ENCODE measurements at places on chromosomes 12 and 14.

DNA sequence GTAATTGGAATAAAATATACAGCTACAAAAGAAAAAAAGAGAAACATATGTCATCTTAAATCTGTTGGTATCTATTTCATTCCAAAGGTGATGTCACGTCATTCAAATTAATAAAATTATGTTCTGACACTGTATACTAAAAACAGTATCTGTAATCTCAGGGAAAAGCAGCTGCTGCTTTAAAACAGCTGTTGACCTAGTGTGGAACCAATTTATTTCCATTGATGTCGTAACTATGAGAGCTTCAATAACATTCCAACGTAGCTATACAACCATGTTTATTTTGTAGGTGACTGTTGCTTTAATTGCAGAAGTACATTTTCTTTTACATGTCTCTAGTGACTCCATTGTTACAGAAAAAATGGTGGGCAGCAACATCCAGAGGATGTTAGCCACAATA is 571.7 kb downstream of the RPS29 start:
- DNase-seq, result no peak

- no peak for DNase-seq
Observed at GRCh38 chr14:24130380-24130716, at the start of gene FITM1. Gene FITM1 (plus strand): TSS chr14:24130659. CDS start chr14:24131564, 905 bp downstream.

DNA sequence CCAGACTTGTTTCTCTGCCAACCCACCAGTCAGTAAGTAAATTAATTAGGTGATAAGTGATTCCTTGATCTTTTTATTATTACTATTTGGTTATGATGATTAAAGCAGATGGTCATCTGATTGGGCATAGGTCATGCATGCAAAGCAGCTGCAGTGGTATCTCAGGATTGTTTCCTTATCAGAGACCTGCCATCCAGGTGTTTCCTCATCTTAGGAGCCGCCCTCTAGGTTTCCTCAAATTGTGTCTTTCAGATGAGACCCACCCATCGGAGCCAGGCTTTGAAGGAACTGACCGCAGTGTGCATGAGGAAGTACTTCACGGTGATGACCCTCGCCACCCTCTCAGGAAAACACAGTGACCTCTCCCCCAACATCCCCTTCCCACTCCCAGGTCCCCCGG is 63.3 kb downstream of the ZFP36L1 start:
- DNase-seq, result no peak

DNA sequence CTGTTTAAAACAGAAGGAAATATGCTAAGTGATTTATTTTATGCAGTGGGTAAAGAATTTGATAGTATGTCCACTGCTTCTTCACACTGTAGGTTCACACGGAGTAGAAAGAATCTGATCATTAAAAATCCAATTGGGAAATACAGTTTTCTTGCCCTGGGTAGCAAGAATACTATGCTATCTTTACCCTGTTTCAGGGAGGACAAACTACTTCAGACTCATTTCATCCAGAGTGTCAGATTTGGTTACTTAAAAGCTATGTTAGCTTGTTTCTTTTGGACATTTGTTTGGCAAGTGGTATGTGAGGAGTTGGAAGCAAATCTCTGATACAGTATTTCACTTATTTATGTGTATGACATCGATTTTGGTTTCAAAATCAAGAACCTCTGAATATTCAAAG is 4.3 kb downstream of the FRS2 start:
- no peak for DNase-seq

GRCh38 chr14:34363733-34364134 is 98.3 kb downstream of the SPTSSA start:
- DNase-seq, result no peak

DNA sequence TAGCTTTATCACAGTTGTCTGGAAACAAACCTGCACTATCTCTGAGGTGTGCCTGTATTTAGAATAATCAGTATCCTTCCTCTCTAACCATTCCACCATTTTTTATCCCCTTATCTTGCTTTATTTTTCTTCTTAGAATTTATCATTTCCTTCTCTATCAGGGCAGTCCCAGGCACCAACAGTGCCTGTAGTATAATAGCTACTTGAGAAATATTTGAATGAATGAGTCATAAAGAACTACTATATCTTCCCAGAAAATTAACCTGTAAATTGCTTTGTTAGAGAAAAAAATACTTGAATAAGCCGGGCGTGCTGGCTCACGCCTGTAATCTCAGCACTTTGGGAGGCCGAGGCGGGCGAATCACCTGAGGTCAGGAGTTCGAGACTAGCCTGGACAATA is 21.2 kb upstream of the FOXJ2 start:
- DNase-seq, result no peak

DNA sequence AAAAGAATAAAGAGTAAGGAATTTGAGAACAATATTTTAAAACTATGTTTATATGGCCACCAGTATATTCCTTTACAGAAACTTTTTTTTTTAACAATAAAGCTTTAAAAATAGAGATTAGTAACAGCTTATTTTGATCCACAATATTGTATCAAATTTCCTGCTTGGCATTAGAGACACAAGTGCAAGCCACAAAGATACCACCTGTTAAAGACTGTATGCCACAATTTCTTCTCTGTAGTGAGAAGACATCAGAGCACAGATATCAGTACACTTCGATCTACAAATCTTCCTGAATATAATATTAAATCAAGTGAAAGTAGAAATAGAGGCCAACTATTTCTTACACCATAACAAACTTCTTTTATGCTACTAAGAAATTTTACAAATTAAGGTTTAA is 68.0 kb downstream of the GALNT4 start:
- no peak for DNase-seq

DNA sequence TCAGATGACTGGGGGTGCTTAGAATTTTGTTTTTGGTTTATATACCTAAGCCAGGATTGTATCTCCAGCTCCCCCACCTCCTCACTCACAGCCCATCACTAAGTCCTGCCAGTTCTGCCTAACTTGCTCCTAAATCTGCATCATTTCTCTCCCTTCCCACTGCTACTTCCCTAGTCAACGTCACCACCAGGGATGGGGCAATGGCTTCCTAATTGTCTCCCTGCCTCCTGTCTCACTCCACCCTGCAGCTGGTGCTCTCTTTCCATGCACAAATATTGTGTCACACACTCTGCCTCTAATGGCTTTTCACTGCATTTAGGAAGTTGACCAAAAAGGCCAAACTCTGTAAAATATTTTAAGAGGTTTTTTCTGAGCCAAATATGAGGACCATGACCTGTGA is 11.5 kb downstream of the OAS2 start:
- DNase-seq, result no peak

- no peak for DNase-seq
Observed at GRCh38 chr12:19191563-19191962, 62.0 kb downstream of the PLEKHA5 start.

- DNase-seq, result no peak
Observed at GRCh38 chr12:58966939-58967338, 46.6 kb upstream of the LRIG3 start.

- no peak for DNase-seq
Observed at GRCh38 chr12:5438671-5439200, 6.8 kb downstream of the NTF3 start.

DNA sequence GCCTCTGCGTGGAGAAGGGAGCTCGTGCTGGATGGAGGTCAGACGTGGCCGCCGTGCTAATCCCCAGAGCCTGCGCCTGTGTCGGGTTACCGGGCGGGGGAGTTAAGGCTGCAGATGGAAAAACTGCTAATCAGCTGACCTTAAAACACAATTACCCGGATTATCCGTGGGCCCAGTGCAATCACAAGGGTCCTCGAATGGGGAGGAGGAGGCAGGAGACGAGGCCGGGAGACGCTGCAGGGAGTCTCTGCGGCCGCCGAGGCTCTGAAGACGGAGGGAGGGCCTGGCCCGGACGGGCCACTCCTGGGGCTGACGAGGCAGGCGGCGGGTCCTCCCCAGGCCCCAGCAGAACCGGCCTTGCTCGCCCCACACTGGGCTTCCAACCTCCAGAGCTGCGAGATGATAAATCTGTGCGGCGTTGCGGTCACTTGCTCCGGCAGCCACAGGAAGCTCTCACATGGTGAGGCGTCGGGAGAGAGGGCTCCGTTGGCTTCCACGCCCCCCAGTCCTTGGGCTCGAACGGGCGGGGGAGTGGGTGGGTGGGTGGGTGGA is 32.9 kb upstream of the FBRSL1 start:
- DNase-seq, result no peak

DNA sequence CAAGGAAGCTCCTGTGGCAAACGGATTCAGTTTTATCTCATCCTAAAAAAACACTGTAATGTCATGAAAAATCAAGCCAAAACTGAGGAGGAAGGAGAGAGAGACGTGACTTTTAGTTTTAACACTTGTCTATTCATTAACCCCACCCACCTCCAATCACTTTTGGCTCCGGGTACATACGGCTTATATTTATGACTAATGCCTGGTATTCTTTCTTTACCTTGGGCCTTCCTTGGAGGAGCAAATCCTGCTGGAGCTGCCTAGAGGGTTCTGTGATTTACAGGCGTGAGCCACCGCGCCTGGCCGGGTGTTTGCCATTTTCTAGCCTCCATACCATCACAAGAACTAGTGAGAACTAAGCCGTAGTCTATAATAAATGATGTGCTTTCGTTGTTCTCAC is 60.8 kb upstream of the RTRAF start:
- no peak for DNase-seq

- DNase-seq, result no peak
Observed at GRCh38 chr12:56676851-56677580, 11.1 kb downstream of the PTGES3 start.

DNA sequence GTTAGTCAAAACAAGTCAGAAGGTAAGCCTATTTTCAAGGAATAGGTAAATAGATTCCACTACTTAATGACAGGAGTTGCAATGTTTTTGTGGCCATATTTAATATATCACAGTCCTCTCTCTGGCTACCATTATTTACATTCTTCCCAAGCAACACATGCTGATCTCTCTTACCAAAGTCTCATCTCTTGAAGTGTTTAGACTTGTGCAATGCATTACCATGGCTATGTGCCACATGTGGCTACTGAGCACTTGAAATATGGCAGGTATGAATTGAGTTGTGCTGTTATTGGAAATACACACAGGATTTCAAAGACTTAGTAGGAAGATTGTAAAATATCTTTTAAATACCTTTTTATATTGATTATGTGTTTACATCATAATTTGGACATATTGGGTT is 262.4 kb upstream of the PDE3A start:
- no peak for DNase-seq

- no peak for DNase-seq
Observed at GRCh38 chr14:91409928-91410718, 7.5 kb downstream of the CCDC88C start.

GRCh38 chr14:81831128-81831820 is 297.6 kb upstream of the SEL1L start:
- DNase-seq, result no peak

DNA sequence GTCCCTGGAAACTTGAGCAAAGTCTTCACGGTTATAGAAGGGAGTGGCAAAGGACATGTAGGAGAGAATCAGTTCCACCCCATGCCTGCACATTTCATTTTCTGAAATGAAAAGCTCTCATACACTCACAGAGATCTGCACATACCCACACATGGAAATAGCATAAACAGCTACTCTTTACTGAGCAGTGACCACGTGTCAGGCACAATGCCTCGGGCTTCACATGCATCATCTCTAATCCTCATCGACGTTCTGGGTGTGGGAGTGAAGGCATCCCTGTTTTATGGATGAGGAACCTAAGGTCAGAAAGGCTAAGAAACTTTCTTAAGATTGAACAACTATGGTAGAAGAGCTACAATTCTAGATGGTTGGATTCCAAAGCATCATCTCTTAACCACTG is 198.8 kb downstream of the DAD1 start:
- no peak for DNase-seq

DNA sequence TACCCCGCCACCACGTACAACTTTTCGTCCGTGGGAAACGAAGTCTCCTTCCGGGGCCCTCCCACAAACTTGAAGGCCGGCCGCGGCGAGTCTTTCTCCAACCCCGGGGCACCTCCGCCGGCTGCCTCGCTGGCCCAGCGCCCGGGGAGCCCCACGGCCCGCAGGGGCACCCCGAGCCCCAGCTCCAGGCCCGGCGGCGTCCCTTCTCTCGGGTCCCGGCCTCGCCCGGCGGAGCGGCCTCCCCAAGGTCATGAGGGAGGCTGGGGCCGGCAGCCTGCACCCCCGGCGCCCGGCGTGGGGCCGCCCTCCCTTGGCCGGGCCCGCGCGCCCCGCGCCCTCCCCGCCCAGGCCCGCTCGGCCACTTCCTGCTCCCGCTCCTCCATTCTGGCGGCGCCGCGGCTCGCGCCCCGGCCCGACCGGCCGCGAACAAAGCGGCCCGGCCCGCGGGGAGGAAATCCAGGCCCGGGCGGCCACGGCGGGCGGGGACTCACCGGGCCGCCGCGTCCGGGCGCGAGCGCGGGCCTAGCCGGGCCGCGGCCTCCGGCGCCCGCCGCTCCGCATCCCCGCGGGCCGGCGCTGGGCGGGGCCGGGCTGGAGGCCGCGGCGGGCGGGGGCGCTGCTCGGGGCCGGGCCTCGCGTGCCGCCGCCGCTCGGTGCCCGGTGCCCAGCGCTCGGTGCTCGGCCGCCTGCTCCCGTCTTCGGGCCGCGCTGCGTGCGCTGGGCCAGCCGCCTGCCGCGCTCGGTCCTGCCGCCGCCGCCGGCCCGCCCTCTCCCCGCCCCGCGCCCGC is at the start of gene AKT1:
AKT1 (minus strand) TSS at position 756 of the 788 bp plus-strand sequence. CDS start 3,105 bp downstream, outside the sequence.
- no peak for DNase-seq

- DNase-seq, result no peak
Observed at GRCh38 chr14:63764620-63765139, 36.8 kb upstream of the SGPP1 start.

DNA sequence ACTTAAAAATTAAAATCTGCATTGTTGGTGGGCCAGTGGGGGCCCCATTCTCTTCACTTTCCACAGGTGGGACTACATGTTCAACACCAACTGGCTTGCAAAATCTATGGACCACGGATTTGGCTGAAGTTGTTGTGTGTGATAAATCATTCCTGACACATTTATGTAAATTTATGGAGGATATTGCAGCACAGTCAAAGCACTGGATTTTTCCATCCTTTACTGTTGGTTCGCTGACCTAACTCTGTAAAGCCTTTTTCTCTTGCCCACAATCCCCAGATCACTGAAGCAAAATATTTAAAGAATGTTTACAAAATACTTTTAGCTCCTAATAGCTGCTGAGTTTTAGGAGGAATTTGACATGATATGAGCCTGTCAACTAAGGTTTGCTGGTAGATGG is 219.7 kb upstream of the PRICKLE1 start:
- DNase-seq, result no peak

- no peak for DNase-seq
Observed at GRCh38 chr12:6765048-6765633, 1.0 kb upstream of the PTMS start.

Data from effector CD4-positive, alpha-beta T cell (primary cell).